ENCODE measurements at places on chromosomes 11 and 22.

DNA sequence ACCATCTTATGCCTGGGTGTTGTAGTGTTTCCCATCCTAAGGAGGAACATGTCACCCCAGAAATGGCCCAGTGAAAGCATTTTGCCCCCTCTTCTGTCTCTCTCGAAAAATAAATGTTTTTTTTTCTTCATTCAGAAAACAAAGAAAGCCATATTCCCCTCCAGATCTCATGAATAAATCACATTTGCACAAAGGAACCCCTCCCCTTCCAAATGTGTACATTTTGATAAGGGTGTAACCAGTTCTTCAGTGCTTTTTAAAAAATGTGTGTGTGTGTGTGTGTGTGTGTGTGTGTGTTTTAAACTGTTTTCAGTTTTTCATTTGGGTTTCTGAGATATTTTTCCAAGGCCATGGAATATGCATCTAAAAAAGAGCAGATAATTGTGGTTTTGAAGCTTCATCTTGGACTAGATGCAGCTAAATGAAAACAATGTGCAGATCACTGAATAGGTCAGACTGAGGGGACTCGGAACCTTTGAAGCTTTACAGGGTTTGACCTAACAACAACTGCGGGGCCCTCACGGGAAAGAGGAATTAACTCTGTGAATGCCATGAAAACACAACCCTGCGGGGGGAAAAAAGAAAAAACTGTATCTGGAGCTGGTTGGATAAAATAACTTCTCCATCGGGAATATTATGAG is 76.4 kb downstream of the YAP1 start:
- DNase-seq = no peak

GRCh38 chr11:29432719-29433325 is 584.0 kb downstream of the KCNA4 start:
- DNase-seq = peak; percentile 47

DNA sequence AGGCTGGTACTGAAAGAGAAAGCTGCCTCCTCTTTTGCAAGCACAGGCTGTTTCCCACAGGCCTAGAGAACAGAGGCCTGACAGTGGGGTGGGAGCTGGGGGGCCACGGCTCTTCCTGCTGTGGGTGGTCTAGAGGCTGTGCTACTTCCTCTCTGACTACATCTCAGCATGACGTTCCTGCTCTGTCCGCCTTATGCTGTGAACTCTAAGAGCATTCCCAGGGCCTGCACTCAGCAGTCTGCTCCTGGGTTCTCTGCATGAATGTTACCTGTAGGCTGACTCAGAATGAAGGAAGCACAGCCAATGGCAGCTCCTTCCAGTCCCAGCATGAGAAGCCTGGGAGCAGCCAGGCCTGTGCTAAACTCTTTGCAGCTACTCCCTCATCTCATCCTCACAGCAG is 534.3 kb downstream of the NTM start:
- no peak for DNase-seq

DNA sequence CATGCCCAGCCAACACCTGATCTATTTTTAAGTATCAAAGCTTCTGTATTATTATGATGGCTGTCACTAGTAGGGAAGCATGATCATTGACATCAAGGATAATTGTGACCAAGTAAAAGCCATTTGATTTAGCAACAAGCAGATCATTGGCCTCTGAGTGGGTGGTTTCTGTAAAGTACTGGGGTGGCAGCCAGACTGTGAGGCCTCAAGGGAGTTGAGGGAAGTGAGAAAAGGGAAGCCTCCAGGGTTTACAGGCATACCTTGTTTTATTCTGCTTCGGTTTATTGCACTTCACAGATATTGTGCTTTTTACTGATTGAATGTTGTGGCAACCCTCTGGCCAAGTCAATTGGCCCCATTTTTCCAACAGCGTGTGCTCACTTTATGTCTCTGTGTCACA is 60.1 kb downstream of the PRR5L start:
- no peak for DNase-seq

All from MCF 10A (cell line).